Stimulated activated CD8-positive, alpha-beta memory T cell treated with anti-CD3 and anti-CD28 coated beads, Interleukin-15, amount 100 ng/mL, for 24 hours (primary cell): ENCODE measurements at places on chromosomes 2 and 18.

DNA sequence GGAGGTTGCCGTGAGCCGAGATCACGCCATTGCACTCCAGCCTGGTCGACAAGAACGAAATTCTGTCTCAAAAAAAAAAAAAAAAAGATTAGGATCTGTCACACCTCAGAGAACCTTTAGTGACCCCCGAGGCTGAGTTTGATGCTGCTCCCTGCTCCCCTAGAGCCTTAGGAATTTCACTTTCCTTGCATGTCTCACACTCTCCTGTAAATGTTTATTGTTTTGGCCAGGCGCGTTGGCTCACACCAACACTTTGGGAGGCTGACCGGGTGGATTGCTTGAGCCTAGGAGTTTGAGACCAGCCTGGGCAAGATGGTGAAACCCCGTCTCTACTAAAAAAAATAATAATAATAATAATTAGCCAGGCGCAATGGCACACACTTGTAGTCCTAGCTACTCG lies 31.5 kb downstream of the SRSF7 start:
- no peak for DNase-seq

GRCh38 chr2:46296840-46297545 lies at the start of gene EPAS1:
EPAS1 (plus strand) TSS chr2:46297407; CDS start chr2:46297912, 505 bp downstream.
- peak; percentile 38 for DNase-seq

GRCh38 chr18:63292831-63293683 lies 26.5 kb downstream of the BCL2 start:
- no peak for DNase-seq

- no peak for DNase-seq
These were observed 341.2 kb downstream of the ALK start for GRCh38 chr2:29580223-29580622.

DNA sequence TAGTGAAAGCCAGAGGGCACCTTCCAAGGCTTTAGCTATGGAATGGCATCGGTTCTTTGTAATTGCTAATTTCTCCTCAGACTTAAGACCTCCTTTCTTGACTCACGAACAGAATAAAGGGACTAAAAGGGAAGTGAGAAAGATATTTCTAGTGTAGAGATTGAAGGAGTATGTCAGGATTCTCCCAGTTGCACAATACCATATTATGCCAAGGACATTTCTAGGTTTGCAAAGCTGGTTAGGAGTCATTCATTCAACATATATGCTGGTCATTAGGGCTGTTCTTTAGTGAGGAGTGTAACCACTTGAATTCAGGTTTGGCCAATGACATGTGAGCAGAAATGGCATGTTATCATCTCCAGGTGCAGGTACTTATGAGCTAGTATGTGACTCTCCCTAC lies 7.4 kb downstream of the REEP1 start:
- DNase-seq = no peak

DNA sequence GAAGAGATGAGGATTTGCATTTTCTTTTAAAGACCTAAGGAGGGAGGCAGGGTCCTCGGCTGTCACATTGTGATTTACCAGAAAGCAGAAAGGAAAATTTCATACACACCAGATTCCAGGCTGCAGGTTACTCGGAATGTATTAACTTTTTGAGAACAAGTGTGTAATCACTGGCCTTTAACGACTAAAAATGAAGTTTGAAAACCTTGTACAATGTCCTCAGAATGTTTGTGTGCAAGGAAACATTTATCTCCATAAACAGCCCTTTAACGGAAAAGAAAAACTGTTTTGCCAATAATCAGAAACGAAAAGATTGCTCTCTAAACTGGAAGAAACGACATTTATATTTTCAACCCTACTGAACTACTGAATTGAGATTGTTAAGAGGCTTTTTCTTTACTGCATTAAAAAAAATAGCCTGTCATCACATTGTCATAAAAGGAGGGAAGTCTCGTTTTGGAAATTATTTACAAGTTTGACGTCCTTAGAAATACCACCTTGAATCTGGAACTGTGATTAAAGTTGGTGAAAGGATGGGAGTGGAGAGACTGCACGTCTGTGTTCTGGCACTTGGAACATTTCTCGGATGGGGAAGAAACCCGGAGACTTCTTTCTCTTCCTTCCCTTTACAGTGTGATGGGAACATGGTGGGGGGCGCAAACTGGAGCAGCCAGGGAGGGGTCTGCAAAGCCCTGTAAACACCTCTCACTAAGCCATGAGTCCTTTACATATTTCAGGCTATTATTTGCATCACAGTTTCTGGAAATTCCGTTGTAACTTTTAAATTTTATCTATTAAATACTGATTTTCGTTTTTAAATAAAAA lies 134.1 kb upstream of the SIX3 start:
- DNase-seq = no peak

- no peak for DNase-seq
These were observed 526.3 kb upstream of the LRRTM1 start for GRCh38 chr2:80830891-80831290.

- DNase-seq = no peak
These were observed 19.5 kb downstream of the RBKS start for GRCh38 chr2:27870724-27871123.

DNA sequence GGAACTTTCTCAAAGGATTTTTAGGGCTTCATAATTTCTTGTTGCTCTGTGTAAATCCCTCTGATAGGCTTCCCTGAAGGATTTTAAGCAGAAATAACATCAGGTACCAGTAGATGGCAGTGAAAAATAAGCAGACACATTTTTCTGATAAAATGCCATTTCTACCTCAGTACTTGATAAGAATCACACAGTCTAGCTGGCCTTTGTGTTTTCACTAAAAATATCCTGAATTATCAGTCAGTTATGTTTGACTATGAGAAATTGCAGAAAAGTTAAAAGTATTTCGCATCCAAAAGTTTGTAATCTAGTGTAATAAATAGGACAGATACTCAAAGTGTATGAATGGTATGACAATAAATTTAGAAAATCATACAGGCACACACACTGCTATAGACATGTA lies 68.7 kb downstream of the DNAJC10 start:
- no peak for DNase-seq

DNA sequence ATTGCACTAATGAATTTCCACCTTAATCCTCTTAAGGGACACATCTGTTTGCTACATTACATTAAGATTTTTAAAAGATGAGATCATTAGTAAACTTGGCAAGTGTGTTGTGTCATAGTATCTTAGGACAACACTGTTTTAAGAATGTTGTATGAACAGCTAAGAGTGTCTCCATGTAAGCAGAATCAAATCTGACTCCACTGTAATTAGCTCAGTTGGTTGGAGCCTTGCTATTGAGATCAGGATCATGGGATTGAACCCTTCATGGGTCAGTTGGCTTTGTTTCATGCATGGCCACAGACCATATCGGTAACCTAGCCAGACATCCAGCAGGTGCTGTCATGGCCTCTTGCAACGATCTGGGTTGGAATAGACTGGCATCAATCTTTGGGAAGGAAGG lies 5.2 kb downstream of the FHOD3 start:
- DNase-seq = no peak

DNA sequence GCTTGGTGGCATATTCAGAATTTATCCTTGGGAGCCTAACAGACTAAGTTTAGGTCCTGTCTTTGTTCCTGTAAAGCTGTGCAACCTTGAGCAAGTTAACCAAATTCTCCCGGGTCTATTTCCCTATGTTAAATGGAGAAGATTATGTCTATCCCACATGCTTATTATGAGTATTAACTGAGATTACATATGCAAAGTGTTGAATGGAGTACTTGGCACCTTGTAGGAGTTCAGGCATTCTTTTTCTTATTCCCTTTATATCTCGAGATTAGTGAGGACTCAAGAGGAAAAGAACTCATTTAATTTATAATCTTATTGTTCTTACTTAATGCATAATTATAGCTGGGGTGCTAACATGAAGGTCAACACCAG lies 184.6 kb downstream of the FMNL2 start:
- DNase-seq = no peak

DNA sequence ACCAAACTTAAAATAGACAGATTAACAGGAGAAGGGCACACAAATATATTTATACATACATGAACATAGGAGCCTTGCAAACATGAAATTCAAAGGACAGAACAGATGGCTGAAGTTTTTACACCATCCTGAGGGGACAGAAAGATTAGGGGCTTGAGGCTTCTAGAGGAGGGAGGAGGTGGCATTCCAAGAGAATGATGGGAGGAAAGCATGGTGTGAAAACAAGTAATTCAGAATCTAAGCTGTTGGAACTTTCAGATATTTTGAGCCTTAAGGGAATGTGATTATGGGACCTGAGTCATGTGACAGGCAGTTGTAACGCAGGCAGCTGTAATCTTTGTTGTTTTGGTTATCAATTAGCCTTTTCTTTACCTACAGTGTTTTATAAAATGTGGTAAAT lies 225.2 kb upstream of the SPOPL start:
- no peak for DNase-seq

DNA sequence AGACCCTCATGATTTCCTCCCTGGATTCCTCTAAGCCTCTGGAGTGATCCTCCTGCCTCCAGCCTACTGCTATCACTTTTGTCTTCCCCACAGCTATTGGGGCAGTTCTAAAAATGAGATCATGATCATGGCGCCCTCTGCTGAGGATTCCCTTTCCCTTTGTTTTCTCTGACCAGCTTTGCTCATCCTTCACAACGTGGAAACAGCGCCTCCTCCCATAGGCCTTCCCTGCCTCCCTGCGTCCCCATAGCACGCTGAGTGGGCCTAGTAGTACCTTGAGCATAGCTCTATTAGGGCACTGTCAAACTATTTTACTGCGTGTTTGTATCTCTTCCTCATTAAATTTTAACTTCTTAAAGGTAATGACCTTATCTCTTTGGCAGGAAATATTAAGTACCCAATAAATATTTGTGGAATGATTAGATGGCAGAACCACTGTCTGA lies 207.0 kb upstream of the FANCL start:
- no peak for DNase-seq

GRCh38 chr18:22827216-22827615 lies 105.9 kb upstream of the RBBP8 start:
- DNase-seq = no peak

GRCh38 chr2:206083602-206084438 lies 2.2 kb downstream of the INO80D start:
- no peak for DNase-seq

DNA sequence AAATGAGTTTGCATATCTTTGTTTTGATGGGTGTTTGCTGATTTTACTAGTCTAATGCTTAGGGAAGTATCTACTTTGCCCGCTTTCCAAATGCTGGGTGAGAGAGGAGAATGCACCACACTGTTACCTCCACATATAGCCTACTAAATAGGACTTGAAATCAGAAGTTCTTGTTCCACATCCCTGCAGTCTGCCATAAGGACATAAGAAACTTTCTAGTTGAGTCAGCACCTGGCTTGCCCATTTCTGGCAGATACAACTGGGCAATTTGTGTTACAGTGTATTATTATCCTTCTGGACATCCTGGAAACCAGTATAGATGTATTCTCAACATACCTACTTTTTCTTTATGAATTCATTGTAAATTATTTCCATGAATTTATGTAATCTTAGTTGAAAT lies 29.5 kb downstream of the ANXA4 start:
- no peak for DNase-seq

DNA sequence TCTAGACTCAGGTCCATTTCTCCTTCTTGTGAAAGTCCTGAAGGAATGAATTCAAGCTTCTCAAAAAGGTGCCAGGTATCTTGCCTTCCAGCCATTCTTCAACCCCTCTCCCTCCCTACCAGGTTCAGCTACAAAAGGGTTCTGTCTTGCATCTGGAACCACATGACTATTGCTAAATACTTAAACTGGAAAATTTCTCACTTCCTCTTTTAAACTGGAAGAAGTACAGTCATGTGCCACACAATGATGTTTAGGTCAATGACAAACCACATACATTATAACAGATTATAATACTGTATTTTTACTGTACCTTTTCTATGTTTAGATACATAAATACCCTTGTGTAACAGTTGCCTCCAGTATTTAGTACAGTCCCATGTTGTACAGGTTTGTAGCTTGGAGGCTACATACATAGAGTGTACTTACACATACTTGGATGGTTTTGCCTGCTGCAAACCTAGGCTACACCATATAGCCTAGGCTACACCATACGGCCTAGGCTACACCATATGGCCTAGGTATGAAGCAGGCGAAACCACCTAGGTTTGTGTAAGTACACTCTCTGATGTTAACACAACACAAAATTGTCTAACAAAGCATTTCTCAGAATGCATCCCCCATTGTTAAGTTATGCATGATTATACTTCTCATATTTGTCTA lies 142.0 kb upstream of the DNMT3A start:
- DNase-seq = no peak

- no peak for DNase-seq
These were observed 162.9 kb downstream of the CNTNAP5 start for GRCh38 chr2:124187948-124188347.

DNA sequence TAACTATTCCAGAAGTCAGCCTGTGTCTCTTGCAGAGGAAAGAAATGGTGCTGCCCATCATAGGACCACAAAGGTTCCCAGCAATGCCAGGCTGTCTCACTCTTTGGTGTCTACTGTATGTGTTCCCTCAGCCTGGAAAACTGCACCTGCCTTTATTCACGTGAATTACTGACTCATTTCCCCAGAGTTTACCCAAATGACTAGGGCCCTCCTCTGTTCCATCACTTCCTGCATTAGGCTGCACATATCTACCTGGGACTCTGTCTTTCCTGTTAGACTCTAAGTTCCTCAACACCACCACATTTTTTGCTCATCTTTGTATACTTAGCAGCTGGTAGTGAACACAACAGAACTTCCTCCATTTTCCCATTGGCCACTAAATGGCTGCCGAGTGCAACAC lies 188.3 kb downstream of the FHOD3 start:
- DNase-seq = no peak

GRCh38 chr2:146853741-146854444 lies 990.9 kb upstream of the ACVR2A start:
- no peak for DNase-seq

DNA sequence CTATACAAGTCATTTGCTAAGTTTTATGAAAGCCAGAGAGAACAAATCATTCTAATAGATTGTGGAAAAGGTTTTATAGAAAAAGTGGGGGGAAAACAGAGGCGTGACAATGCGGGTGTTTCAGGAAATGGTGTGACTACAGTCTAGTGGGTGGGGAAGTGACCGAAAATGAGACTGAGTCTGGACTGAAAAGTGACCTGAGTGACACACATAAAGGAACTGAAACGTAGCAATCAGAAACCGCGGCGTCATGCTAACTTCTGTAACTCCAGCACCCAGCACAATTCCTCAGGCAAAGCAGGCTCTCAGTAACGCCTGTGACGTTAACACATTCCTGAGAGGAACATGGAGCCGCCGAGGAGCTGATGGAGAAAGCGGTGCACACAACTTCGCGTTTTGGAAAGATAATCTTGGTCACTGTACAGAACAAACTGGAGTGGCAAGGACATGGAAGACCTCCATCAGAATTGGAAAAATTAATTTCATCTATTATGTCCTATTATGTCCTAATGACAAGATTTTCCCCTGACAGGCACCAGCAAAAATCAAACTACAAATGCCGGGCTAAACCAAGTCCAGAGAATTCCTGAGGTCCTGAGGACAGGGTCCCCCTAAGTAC lies 1.4 kb upstream of the CD226 start:
- no peak for DNase-seq

DNA sequence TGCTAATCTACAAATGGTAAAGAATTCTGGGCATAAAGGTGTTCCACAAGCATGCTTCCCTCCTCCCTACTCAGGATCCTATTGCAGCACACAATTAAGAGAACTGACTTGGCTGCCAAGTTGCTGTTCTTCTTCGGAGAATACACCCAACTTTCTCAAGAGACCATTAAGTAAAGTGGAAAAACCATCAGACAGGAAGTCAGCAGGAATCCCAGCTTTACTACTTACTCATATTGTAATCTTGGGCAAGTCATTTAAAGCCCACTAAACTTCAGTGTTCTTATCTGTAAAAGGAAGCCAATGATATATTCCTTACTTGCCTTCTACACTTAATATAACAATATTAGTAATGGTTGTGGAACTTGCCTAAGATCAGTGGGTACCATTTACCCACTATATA lies 37.8 kb downstream of the PSTPIP2 start:
- no peak for DNase-seq
